ENCODE measurements at places on chromosomes 6 and 20.

DNA sequence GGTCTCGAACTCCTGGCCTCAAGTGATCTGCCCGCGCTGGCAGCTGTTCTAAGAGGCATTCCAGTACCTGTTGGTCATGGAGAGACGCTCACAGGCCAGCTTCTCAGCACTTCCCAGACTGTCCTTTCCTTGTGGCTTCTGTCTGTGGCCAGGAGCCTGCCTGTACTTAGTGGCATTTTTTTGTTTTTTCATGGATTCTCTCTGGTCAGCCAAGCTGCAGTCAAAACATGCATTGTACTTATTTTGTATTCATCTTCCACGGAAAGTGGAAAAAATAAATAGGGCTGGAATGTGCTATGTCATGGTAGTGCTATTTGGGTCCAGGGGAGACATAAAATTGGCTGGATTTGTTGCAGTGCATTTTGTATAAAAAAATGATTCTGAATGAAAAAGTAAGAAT lies 29.1 kb downstream of the ZDHHC14 start:
- no peak for DNase-seq

DNA sequence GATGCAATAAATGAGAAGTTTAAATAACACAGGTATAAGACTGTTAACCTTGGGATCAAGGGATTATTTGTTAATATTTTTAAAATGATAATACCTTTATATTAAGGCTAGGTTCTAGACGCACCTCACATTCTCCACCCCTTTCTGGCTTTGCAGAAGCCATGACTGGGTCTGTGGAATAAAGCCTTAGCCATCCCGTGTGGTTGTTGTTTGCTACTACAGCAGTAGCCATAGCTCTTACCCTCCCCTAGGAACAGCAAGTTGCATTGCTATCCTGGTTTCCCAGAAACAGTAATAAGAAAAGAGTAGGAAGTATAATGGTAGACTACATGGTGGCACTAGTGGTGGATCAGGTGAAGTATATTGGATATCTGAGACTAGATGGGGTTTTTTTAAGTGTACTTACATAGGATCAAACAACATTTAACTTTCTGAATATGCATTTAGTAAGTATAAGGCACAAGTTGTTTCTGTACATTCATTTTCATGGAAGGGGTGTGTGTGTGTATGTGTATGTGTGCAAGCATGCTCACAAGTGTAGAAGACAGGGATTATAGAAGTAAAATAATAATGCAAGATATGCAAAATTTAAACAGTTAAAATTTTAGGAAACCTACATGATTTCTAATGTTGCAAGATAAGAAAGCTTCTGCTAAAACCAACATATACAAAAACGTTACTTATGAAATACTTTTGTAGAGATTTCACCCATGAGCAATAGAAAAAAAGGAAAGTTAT lies 384.2 kb downstream of the PRKN start:
- no peak for DNase-seq

GRCh38 chr6:39197521-39197920 lies 31.8 kb downstream of the KCNK5 start:
- DNase-seq = no peak

GRCh38 chr6:107604549-107604948 lies 114.6 kb downstream of the SOBP start:
- DNase-seq = no peak

Data from activated naive CD4-positive, alpha-beta T cell (primary cell).